ENCODE measurements at places on chromosomes 2 and 18.

- no peak for DNase-seq
Observed at GRCh38 chr2:80293039-80293438, 11.5 kb downstream of the LRRTM1 start.

GRCh38 chr2:128347701-128348539, 29.3 kb upstream of the HS6ST1 start:
- peak; percentile 66 for DNase-seq

- no peak for DNase-seq
Observed at GRCh38 chr18:28331551-28331950, 154.6 kb upstream of the CDH2 start.

DNA sequence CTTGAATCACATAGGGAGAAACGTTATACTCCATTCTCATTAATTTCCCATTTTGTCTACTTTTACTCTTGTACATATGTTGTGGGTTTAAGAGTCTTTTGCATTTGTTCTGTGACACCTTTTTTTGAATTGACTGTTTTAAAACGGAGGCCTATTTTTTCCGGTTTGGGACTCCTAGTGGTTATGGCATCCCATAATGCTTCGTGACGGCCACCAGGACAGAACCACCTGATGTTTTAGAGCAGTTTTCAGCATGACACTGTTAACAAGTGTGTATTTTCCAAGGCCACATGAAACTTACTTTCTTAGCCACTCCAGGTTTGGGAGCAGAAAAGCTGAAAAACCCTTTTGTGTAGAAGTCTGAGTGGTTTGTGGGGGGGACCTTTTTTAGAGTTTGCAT, 8.4 kb downstream of the SOX11 start:
- DNase-seq = no peak

GRCh38 chr2:30694286-30695055, 112.8 kb downstream of the CAPN13 start:
- DNase-seq = peak; percentile 2

DNA sequence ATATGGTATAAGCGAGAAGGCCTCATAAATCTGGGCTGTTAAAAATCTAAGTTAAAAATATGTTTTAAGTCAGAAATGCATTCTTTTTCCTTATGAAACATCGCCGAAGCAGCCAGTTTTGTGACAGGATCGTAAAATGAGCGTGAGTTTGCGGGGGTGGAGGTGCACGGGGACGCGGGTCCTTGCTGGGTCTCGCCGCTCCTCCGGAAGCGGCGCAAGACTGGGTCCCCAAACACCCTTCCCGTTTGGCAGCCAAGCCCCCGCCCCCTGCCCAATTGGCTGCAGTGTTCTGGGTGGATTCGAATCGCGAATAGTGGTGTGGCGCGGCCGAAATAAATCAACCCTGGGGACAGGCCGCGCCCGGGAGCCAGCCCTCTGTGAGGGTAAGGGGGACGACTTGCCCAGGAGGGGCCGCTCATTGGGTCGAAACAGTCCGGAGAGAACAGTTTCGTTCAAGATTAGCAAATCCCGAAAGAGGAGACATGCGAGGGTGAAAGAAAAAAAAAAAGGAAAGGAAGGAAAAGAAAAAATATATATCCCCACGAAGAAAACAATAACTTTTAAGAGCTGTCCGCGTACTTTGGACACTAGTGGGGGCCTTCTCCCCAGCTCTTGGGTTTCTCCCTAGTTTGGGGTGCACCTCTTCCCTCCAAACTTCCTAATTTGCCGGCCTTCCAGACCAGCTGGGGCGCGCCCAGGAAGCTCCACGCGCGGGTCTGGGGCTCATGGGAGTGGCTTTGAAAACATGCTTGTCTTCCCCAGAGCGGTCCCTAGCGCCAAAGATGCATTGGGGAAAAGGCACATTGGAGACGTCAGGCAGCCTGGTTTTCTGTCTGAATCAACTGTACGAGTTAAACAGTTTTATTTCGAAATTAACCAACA, 3.1 kb upstream of the GATA6 start:
- peak; percentile 70 for DNase-seq

DNA sequence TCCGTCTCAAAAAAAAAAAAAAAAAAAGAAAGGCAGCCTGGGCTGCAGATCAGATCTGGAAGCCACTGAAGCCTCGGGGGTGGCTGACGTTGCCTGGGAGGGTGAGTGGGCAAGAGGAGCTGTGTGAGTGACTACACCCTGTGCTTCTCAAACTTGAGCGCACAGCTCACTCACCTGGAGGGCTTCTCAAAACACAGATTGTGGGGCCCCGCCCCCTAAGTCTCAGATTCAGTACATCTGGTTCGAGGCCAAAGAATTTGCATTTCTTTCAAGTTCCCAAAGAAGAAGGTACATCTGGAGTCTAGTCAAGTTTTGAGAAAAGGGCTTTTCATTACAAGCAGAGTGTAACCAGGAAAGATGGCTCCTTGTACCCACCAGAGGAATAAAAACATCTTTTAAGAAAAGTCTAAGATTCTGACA, 97.7 kb upstream of the CAB39 start:
- DNase-seq = no peak

All from mucosa of gallbladder (tissue), 1 donor.